ENCODE measurements at places on chromosomes 2 and 18.

DNA sequence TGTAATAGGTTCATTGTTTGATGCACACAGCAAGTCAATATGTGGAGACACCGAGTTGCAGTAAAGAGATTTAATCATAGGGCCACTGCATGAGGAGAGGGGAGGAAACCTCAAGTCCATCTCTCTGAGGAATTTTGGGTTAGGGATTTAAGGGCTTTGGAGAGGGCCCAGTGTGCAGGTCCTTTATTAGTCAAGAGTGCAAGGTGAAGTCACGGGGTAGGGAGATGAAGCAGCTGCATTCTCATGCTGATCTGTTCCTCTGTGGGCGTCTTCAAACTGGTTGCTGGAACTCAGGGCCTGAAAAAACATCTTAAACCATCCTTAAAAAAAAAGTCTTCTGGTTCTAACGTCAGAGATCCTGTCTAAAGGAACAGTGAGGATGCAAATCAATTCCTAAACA, 131.6 kb downstream of the NXPH2 start:
- DNase-seq, result no peak

- DNase-seq, result no peak
Measured at GRCh38 chr2:27814758-27815157, 43.2 kb downstream of the MRPL33 start.

DNA sequence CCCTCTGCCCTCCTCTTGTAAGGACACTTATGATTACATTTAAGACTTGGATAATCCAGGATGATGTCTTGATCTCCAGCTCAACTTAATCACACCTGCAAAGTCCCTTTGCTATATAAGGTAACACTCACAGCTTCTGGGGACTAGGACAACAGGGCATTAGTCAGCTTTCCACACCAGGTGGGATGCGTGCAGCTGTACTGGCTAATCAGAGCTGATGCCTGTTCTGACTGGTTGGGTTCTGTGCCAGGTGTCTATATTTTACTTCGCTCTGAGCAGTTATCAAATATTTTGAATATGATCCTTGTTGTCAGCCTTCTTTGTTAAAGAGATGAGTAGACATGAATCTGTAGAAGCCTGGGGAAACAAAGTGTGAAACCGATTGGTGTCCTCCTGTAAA, 115.5 kb upstream of the ATP8B1 start:
- DNase-seq, result peak; percentile 12

DNA sequence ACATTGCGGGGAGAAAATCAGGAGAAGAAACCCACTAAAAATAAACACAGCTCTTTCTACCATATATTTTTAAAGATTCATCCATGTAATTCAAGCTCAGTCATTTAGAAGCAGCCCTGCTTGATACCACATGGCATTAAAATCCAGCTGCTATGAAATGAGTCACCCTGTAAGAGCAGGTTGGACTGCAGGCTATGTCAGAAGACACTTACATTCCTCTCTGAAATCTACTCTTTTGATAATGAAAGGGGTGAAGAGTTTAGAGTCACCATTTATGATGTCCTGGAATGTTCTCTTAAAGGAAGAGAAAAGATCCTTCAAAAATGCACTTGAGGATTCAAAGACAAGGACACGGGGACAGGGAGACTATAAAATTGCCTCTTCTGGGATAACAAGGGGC, 100.6 kb upstream of the APCDD1 start:
- DNase-seq, result no peak

- no peak for DNase-seq
Measured at GRCh38 chr2:7803515-7803914, 878.3 kb upstream of the ID2 start.

DNA sequence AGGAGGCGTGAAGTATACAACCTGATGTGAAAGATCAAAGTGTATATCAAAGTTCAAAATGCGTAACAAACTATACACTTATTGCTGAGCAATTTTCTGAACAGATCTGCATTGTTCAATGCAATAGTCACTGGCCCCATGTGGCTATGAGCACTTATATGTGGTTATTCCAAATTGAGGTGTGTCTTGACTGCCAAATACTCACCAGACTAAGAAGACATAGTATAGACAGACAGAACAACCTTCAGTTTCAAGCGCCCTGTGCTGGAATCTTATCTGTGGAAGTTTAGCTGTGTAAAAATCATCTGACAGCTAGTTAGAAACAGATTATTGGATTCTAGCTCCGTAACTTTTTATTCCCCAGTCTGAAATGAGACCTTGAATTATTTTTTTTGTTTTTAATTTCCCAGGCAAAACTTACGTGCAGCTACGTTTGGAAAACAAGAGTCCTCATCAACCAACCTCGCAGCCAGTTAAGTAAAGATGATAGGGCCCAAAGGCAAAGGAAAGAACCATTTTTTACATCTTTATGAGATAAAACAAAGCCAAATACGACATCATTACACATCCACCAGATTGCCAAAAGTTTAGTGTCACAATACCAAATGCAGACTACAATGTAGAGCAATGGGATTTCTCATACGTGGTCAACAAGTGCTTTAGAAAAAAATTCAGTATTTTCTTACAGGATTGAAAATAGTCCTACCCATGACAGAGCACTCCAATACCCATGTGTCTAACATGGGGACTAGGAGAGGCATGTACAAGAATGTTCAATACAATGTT, 37.2 kb downstream of the MBOAT2 start:
- no peak for DNase-seq

DNA sequence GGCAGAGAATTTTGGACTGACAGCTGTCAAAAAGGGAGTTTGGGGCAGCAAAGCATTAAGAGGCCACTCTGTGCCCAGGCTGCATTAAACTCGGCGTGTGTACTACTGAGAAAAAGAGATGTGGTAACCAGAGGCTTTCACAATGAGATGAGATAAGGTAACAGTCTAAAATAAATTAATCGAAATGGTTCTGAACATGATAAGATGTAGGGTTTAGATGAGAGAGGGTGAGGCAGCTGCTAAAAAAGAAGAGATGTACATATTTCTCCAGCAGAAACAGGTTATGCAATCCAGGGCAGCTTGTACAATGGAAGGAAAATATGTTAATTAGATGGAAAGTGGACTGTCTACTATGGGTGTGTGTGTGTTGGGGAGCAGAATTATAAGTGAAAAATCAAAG, 39.2 kb upstream of the ACTR3 start:
- no peak for DNase-seq

- DNase-seq, result no peak
Measured at GRCh38 chr2:95269036-95269680, 5.1 kb upstream of the PROM2 start.

- no peak for DNase-seq
Measured at GRCh38 chr2:81835321-81836000, 1530.9 kb upstream of the LRRTM1 start.

DNA sequence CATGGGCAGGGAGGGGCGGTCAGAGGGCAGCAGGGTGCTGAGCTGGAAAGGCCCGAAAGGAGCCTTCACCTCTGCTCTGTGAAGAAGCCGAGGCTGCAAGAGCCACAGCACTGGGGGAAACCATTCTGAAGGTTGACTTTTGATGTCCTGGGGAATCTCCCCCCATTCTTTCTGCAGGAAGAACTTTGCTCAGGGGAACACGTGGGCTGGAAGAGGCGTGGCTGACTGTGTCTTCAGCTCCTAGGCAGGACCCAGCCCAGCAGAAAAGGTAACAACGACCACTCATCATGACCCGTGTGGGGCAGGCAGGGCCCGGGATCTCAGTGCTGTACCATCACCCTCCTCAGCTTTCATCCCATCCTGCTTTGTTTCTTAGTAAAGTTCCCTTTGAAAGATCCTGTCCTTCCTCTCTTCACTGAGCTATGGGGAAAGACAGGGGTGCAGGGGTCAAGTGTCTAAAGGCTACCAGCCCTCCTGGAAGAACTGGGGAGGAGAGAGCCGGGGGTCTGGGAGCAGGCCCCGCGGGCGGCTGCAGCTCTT, 312.7 kb downstream of the CELF4 start:
- no peak for DNase-seq

DNA sequence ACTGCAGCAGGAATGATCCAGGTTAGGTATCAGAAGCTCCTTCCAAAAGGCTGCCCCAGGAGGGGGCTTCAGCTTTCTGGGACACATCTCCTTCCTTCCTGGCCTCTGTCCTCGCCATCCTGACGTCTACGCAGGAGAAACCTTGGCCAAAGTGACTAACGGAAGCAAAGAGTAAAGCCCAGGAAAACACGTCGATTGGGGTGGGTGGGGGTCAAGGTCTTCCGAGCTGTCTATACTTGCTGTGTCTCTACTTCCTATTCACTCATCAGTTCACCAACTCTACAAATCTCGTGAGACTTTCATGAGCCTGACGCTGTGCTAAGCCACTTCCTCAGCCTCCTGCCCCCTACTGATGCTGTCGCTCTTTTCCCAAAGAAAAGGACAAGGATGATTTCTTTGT, 212.6 kb downstream of the TNS1 start:
- DNase-seq, result no peak

GRCh38 chr18:48300463-48300961, 108.7 kb downstream of the ZBTB7C start:
- peak; percentile 41 for DNase-seq

- DNase-seq, result no peak
Measured at GRCh38 chr2:215698566-215698965, 262.7 kb upstream of the FN1 start.

GRCh38 chr2:181444654-181445053, 12.5 kb upstream of the ITGA4 start:
- DNase-seq, result no peak

GRCh38 chr2:36480636-36481035, 117.3 kb downstream of the FEZ2 start:
- DNase-seq, result no peak

GRCh38 chr2:102424754-102425153, 1.8 kb downstream of the IL18RAP start:
- DNase-seq, result no peak

DNA sequence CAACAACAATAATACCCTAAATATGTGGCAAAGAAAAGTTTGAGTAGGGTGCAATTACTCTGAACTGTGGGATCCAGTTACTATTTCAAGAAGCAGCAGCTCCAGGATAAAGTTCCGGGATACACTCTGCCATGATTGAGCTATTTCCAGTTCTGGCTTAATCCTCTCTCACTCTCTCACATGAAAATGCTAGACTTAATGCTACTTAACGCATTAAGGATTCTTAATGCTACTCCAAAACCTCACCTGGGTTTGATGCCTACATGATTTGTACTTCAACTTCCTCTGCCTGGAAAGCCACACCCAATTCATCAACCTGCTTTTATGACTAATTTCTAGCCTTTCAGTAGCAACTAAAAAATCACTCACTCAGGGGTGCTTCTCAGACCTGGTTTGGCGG, 151.1 kb upstream of the HNMT start:
- no peak for DNase-seq

GRCh38 chr2:218992703-218993344, 398 bp downstream of the CRYBA2 start:
- no peak for DNase-seq

DNA sequence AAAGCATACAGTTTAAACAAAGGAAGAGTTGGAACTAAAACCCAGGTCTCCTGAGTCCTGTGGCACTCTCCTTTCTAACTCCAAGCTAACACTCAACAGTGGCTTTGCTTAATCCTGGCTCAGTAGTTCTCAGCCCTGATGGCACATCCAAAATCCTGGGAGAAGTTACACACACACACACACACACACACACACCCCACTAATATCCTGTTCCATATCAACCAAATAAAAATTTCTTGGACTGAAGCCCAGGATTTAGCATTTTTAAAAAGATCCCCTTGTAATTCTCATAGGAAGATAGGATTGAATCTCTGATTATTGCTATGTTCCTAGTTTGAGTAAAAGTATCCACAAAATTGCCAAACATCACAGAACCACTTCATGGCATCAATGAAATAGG, 136.1 kb upstream of the RIOK3 start:
- DNase-seq, result no peak

- DNase-seq, result no peak
Measured at GRCh38 chr2:47451790-47452189, 48.8 kb downstream of the MSH2 start.

DNA sequence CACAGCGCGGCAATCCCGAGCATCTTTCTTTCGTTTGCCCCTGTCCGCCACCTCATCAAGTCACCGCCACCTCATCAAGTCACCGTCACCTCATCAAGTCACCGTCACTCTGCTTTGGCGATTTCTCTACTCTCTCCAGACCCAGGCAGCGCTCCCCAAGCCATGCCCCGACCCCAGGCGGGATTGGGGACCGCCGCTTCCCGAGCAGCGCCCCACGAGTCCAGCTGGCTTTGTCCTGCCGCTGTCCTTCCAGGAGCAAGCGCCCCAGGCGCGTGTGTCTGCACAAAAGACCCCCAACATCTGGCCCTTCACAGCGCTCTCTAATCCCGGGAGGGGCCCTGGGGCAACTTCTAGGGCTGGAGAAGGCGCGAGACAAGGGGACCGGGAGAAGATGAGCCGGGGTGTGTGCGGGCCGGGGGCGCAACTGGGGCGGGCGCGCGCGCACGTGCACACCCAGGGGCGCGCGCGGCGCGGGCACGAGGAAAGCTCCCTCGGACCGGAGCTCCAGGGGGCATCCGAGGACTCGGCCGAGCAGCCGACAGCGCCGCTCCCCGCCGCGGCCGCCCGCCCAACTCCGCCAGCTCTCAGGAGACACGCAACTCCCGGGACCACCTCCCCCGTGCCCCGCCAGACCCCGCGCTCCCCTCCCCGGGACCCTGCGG, 633 bp upstream of the RNF152 start:
- peak; percentile 63 for DNase-seq

DNA sequence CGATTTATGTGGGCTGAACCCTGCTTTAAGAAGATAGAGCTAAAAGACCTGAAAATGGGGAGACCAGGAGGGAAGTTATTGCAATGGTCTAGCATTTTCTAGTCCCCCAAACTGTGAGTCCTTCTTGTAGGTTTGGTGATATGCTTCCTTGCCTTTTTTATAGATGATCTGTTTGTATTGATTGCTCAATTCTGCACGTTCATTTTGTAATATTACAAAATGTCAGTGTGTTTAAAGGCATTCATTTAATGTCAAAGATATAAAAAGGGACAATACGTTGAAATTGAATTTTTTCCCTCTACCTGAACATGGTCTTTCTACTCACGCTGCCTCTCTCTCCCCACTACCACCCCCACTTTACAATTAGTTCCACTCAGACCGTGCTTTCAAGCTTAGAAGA, 5.6 kb upstream of the FIGN start:
- DNase-seq, result no peak

GRCh38 chr2:217231212-217231611, 371.3 kb upstream of the TNP1 start:
- no peak for DNase-seq

DNA sequence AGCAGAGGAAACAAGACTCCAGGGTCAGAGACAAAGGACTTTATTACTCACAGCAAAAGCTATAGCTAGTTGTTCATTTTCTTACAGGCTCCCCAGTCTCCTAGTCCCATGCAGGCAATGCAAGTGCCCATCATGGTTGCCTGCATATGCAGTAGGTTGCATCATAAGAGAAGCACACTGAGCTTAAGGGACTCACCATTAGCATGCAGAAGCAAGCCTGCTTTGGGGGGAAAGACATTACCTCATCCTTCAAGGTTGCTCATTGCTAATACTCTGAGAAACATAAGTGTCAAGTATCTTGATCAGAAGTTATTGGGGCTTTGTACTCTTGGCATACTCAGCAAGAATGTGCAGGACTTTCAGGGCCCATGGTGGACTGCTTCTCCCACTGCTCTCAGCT, 114.6 kb upstream of the CCDC68 start:
- DNase-seq, result no peak

Data from NCI-H510A (cell line).